Lung microvascular endothelial cell (primary cell): ENCODE measurements at places on chromosomes 2 and 18. TPM values are rescaled to one million over a fixed set of nuclear protein-coding genes. Genes with fewer than 3 reads are reported as not detected.

The TEKT4 gene
- not detected in 2 replicates for total RNA-seq

The LBX2 gene
- total RNA-seq: 0.20 and 0.65 TPM in 2 replicates

The ATP8B1 gene
- total RNA-seq: 10.5 and 33.3 TPM in 2 replicates

The LINC00305 gene
- total RNA-seq: 0.20 and 0.87 TPM in 2 replicates

The MAP3K2 gene
- total RNA-seq: 11.8 and 19.8 TPM in 2 replicates

The CCDC138 gene
- 4.4 and 5.0 TPM in 2 replicates for total RNA-seq
